Gastroesophageal sphincter (tissue), 4 donors: ENCODE measurements at places on chromosomes 12 and 14.

GRCh38 chr14:65453807-65454480 lies 41.4 kb downstream of the FUT8 start:
- ATAC-seq, result no peak

- no peak for ATAC-seq
These were observed 454.0 kb downstream of the FOXG1 start for GRCh38 chr14:29220566-29220965.

GRCh38 chr14:58617619-58618018 lies 20.1 kb upstream of the DACT1 start:
- ATAC-seq, result no peak

DNA sequence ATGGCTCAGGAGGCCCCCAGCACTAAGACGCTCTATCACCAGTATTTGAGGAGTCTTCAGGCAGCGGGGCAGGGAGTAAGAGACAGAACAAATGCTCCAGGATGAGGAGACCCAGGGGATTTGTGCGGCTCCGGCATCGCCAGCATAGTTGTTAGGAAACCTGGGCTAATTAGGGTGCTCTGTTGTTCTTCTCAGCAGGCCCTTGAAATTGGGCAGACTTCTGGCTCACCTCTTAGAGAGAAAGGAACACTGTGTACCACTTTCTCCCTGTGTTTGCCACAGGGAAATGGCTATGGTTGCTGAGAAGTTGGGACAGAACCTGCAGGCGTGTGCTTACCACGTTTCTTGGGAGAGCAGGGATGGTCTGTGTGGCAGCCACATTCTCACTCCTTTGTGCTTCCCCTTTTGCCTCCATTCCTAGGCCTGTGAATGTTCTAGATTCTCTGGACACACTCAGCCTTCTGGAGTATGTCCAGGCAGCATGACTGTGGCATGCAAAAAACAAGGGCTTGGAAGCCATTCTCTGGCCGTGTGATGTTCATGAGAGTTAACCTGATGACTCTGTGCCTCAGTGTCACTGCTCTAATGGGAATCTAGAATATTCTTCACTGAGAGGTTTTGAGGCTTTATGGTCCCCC lies 109.0 kb downstream of the CHST11 start:
- ATAC-seq, result no peak

GRCh38 chr12:12784911-12785814 lies at the start of gene APOLD1:
TSS of gene APOLD1 (plus strand) at chr12:12785659. CDS start at chr12:12785692, 33 bp downstream.
- ATAC-seq, result peak; percentile 53

- no peak for ATAC-seq
These were observed 37.2 kb downstream of the TIMELESS start for GRCh38 chr12:56411781-56412639.

- ATAC-seq, result no peak
These were observed 94.4 kb downstream of the KCNK10 start for GRCh38 chr14:88228522-88229236.

DNA sequence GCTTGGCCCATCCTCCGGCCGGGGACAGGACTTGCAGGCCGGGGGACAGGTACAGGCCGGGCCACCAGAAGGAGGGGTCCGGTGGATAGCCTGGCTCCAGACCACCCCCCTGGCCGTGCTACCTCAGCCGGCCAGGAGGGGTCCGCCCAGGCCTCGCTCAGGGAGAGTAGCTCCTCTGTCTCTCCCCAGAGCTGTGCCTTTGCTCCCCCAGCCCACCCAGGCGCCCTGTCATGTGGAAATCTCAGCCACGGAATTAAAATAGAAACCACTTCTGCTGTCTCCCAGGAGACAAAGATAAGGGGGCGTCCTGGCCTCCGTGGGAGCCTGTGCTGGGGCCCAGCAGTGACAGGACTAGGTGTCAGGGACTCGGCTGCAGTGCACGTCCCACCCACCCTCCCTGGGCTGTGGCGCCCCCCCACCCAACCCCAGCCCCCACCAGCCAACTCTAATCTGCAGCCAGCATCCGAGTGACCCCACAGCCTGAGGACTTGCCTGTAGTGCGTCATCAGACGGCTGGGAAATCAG lies 3.3 kb upstream of the CRIP2 start:
- no peak for ATAC-seq

DNA sequence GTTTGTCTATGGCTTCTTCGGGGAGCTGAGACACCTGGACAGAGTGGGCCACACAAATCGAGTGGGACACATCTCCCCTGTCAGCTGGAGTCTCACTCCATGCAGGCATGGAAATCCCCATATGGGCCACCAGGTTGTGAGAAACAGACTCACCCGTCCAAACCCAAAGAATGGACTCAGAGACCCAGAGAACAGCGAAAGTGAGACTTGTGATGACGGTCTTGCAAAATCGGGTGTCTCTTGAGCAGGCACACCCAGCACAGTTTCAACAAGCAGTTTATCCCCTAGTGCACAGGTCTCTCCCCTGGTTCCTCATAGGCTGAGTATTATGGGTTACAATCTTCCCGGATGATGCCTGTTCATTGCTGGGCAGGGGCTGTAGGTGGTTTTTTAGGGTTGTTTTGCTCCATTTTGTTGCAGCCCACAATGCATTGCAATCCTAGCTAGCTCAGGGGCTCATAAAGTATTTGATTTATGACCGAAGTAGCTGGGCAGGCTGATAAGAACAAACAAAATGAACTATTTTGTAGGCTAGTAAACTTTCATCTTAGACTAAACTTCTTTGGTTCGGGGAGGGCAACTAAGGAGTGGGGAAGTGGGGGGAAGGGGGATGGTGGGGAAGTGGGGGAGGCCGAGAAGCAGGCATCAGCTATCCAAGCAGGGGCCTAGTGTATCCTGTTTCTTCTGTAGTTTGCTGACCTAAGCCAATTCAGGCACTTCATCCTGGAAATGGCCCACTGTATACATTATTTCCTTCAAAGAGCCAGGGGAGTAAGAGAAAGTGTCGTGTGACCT lies 45.3 kb downstream of the IQSEC3 start:
- no peak for ATAC-seq

- ATAC-seq, result no peak
These were observed 90.3 kb downstream of the CRADD start for GRCh38 chr12:93767524-93767863.

GRCh38 chr14:95889236-95889979 lies 12.8 kb downstream of the TUNAR start:
- ATAC-seq, result no peak

DNA sequence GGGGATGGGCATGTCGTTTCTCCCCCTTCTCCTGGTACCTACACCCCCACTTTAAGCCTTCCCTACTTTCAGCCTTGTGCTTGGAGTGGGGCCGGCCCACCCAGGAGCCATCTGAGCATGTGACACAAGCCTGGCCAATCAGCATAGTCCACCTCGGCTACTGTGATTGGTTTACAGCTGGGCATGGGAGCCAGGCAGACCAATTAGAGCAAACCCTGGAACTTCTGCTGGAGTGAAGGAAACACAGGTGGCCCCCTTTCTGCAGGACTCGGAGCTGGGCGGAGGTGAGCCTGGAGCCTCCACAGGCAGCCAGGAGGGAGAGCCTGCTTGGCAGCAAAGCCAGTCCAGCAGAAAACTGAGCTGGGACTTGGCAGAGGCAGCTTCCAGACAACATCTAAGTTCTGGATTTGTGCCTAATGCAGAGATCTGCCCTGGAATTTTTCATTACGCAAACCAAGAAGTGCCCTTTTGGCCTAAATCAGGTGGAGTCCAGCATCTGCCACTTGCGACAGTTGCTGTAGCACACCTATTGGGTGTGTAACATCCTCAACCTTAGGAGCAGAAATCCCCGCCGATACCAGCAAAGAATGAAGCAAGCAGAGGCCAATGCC lies 59.5 kb downstream of the SCARB1 start:
- ATAC-seq, result peak; percentile 76

- ATAC-seq, result no peak
These were observed 58.9 kb upstream of the TMTC2 start for GRCh38 chr12:82627799-82628198.

GRCh38 chr12:53516758-53517455 lies 9.6 kb upstream of the NPFF start:
- ATAC-seq, result no peak

DNA sequence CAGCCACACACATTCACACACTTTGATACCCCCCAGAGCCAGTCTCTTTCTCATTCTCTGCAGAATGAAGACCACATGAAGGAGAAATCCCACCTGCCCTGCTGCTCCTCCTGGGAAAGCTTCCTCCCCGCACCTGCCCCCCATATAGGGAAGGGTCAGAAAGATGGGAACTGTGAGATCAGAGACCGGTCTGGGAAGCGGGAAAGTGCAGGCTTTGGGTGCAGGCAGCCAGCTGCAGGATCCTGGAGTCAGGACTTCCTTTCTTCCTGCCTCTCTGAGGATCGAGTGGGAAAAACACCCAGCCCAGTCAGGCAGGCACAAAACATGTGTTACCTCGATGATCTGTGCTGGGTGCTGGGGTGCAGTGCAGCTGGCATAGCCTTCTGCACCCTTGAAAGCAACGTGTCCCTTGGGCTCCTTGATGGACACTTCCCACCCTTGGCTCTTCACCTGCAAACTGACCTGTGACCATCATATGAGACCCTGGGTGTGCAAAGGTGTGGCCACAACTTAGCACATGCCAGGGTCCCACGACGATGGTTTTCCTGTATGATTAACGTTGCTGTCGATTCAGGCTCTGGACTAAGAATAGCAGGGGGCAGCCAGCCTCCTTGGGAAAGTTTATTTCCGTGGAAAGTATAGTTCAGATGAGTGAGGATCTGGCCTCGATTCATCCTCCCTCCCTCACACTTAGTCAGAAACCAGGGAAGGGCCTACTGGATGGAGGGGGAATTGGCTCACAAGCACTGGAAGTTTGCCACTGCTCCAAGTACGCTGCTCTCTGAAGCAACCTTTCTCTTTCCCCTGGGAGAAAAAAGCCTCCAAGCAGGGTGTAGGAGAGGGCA lies 105.4 kb upstream of the MED13L start:
- ATAC-seq, result peak; percentile 93

DNA sequence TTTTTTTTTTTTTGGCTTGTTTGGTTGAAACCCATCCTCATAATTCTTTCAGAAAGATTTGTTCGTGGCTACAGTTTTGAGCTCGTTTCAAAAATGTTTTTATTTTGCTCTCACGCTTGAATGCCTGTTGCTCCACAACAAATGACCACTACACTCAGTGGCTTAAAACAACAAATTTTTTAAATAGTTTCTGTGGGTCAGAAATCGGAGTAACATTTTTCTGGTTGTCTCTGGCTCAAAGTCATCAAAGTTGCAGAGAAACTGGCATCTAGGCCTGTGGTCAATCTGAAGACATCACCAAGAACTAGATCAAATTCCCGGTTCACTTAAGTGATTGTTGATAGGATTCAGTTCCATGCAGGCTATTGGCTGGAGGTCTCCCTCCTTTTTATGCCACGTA lies 560.0 kb downstream of the SNAPC1 start:
- no peak for ATAC-seq

- ATAC-seq, result no peak
These were observed 86.7 kb downstream of the CALM1 start for GRCh38 chr14:90483571-90483974.

GRCh38 chr12:11686120-11686519 lies 36.6 kb downstream of the ETV6 start:
- ATAC-seq, result no peak

DNA sequence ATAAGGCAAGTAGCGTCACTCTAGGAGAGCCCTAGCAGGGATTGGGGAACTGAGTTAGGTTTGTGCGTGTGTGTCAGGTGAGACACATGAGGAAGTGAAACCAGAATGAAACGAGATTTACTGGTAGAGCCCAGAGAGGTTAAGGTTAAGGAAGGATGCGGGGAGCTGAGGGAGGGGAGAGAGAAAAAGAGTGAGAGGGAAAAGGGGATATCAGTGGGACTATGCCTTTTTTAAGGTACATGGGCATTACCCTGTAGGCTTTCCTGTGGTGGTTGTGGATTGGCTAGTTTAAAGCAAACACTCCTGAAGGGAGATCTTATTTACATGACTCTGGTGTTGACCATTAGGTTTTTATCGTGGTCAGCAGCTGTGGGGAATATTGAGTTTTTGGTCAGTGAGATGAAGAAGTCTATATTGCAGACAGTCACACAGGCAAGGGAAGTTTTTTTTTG lies 13.9 kb downstream of the ZDHHC17 start:
- ATAC-seq, result no peak

DNA sequence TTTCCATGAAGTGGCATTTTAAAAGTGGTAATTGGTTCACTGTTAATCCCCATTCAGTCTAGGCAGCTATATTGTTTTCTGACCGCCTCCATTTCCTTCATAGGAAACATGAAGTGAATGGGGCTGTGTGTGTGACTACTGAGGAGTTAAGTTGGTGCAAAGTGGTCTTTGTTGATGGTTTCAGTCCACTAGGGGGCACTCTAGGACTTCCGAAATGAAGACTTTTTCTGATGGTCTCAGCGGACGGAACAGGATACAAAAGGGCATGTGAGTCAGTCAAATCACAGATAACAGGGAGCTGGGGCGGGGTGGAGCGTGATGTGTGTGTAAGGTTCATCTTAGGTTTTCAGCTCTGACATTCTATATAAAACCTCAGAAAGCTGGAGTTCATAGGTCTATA lies 240.1 kb upstream of the OR4E1 start:
- no peak for ATAC-seq

DNA sequence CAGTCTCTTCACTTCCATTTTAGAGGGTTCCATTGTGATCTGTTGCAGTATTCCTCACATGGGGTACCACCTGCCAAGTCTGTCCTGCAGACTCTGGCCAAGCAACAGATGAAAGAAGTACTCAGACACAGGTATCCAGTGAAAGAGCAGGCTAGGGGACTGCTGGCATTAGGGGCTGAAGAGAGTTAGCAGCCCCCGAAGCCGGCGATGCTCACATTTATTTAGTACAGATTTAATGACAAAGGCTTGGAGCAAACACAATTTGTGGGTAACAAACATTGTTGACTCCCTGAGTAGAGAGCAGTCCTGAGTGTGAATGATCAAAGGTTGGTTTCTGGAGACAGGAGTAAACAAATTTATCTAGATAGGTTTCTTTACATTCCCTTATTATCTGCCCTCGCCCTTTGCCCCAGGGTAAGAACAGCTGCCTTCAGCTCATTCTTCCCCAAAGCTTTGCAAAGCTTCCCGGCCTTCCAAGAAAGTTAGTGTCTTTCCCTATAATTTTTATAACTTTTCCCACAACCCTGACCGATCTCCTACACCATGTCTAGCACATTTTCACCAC lies 144.8 kb downstream of the TMEM117 start:
- no peak for ATAC-seq

GRCh38 chr12:129298921-129299320 lies 445.6 kb downstream of the GLT1D1 start:
- no peak for ATAC-seq

DNA sequence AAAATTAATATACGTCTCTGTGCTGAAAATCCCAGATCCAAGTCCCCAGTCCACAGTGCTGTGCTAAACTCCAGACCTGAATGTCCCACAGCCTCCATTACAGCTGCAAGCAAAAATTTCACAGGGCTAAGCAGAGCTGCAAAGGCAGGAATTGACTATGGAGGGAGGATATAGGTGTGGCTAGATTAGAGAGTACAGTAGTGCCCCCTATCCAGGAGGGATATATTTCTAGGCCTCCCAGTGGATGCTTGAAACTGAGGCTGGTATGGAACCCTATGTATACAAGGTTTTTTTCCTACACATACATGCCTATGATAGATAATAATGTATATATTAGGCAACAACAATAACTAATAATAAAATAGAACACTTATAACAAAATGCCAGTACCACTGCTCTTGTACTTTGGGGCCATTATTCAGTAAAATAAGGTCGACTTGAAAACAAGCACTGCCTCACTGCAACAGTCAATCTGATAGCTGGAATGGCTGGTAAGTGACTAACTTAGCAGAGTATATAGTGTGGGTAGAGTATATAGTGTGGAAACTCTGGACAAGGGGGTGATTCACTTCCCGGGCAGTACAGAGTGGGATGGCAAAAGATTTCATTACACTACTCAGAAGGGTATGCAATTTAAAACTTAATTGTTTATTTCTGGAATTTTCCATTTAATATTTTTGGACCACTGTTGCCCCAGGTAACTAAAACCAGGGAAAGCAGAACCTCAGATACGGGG lies 82.7 kb downstream of the C14orf132 start:
- no peak for ATAC-seq

- no peak for ATAC-seq
These were observed 209.7 kb upstream of the NPAS3 start for GRCh38 chr14:32728976-32729375.
